Pulmonary artery endothelial cell (primary cell): ENCODE measurements at places on chromosomes 12 and 14.

DNA sequence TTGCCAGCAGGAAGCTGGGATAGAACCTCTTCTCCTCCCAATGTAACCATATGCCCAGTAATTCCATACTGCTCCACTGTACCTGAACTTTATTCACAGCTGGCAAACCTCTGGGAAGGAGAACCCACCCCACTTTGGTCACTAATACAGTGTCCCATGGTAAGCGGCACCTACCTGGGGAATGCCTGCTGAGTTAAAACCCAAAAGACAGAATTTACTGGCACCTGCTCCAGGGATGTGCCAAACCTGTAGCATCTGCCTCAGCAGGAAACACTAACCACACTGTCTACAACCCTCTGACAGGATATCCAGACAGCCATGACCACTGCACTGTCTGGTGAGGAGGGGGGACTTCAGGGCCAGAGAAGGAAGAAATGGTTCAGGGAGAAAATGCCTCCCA lies 26.6 kb downstream of the DDX24 start:
- no peak for DNase-seq

DNA sequence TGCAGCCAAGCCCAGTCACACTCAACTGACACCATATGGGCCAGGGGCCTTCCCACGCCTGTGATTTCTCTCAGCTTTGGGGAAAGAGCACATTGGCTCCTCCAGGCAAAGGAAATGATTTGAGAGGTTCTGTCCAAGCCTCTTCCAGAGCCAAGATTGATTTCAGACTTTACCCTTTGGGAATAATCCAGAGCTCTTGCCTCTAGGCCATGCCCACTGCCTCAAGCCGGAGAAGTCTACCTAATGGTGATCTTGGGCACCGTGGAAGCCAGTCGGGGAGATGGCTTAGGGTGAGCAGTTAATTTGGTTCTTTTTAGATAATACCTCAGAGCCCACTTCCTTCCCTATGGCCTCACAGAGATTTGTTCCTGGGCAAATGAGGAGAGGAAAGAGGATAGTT lies 45.0 kb upstream of the NUAK1 start:
- DNase-seq: no peak

DNA sequence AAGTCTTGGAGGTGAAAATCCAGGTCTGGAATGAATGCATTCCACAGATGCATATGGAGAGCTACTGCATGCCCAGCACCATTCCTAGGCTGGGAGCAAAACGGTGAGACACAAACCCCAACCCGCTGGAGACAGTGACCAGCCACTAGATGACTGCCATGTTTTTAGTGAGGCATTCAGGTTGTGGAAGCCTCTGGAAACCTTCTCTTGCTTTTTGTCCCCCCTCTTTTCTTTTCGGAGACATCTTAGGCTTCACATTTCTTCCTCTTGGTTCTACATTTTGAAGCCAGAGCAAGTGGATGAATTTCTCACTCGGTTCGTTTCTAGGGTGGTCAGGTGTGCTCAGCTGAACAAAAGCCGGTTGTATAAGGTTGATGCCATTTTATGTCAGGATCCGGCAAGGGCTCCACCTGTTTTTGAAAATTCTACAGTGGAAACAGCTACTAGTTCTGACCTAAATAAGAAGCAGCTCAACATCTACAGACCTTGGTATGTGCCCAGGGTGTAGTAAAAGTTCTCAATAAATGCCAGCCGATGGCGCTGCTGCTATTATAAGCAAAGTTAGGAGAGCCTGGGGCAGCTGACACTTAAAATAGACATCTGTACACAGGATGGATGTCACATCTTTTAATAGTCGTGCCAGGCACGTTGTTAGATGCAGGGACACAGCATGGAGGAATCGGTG lies 1.8 kb upstream of the ZNF839 start:
- DNase-seq: no peak

GRCh38 chr12:100061814-100062213 lies 77.1 kb upstream of the ANKS1B start:
- no peak for DNase-seq

DNA sequence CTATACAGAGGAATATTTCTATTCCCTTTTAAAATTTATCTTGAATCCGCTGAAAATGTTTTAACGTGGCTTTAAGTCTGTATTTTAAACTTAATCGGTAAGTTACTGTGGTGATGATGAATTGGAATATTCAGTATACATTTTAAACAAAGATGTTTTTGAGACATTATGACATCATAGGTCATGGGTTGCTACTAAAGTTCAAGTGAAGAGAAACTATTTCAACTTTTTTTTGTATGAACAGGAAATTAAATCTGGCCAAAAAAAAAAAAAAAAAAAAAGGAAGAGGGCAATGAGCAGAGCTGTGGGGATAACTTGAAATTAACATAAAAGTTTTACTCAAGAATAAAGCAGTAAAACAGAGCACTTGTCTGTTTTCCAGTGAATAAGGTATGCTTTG lies 109.0 kb downstream of the PLEKHA5 start:
- no peak for DNase-seq

- no peak for DNase-seq
These were observed 21.2 kb downstream of the DGLUCY start for GRCh38 chr14:91135039-91135438.

DNA sequence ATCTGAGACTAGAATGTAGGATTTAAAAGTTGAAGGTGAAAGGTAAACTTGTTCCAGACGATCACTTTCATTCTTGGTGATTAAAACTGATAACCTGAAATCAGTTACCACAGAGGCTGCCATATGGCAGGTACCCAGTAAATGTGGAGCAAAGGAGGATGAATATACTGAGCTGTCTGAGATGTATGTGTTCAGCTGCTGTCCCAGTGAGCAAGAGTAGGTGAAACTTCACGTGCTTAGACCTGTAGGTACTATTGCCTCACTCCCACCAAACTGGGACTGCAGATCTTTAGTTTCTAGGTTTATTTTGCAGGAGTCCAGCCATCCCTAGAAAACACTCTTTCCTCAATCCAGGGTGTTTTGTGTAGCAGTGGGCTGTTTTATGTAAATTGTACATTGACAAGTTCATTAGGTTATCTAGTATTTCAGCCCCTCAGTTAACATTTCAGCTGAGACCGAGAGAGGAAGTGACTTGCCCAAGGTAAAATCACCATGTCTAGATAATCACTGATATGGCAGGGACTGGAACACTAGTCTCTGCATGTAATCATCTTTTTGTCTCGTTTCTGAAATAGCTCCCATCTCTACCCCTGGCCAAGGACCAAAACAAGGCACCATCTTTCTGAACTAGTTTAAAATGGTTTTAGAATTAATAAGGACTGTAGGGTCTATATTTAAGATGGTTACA lies 62.7 kb downstream of the ATG14 start:
- no peak for DNase-seq

DNA sequence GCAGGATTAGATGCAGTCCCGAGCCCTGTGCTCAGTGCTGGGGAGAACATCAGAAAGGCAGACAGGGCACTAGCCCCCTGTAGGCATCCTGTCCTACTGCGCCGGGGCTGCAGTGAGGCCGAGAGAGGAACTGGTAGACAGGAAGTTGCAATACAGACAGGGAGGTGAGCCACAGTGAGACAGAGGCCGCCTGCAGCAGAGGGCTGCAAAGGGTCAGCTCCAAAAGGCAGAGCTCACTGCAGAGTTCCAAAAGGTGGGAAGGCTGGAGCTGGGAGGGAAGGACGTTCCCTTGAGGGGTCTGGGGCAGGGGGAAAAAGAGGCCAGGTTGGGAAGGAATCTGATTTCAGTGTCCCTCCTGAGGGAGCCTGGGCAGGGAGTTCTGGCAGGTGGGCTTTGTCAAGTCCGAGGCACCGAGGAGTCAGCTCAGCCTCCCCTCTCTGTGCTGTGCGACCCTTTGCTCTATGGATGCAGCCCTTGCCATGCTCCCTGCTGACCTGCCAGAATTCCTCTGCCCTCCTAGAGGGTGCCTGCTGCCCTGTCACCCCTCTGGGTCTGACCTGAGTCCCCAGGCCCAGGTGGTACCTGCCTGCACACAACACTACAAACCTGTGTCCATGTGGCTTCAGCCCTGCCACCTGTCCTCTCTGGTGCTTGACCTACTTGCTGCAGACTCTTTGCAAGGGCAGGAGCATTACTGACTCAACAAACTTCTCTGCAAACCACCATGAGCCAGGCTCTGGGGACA lies 63.5 kb downstream of the PRMT8 start:
- DNase-seq: no peak

- no peak for DNase-seq
These were observed 138.7 kb downstream of the ETV6 start for GRCh38 chr12:11787933-11788849.

GRCh38 chr12:11905534-11905933 lies 165.2 kb upstream of the BCL2L14 start:
- no peak for DNase-seq

DNA sequence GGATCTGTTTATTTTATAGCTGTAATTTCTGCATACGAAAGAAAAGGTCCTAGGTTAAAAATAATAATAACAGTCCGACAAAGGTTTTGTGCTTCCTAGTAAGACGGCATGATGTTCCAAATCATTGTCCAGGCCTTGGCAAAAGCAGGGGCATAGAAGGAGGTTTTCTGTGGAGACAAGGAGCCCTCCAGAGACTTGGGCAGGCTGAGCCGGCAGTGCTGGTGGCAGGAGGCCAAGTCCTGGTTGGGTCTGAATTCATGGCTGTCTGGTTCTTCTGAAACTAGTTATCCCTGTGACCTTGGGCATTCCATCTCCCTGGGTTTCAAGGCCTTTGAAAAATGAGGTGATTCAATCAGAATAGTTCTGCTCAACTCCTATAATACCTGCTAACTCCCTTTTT lies 44.0 kb downstream of the KCNK13 start:
- no peak for DNase-seq

DNA sequence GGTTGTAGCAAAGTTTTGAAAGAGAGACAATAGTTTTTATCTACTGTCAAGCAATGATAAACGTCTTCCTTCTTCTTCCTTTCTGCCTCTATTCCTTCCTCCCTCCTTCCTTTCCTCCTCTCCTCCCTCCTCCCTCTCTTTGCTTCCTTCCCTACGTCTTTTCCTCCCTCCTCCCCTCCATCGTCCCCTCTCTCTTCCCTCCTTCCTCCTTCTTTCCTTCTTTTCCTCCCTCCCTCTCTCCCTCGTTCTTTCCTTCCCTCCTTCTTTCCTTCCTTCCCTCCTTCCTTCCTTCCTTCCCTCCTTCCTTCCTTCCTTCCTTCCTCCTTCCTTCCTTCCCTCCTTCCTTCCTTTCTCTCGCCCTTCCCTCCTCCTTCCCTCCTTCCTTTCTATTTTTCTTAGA lies 82.8 kb upstream of the KCNA1 start:
- no peak for DNase-seq

GRCh38 chr14:58656671-58657411 lies 19.1 kb downstream of the DACT1 start:
- no peak for DNase-seq

GRCh38 chr12:116080415-116080814 lies 197.1 kb downstream of the MED13L start:
- no peak for DNase-seq

- DNase-seq: no peak
These were observed 180.2 kb downstream of the ACSS3 start for GRCh38 chr12:81257947-81258551.

DNA sequence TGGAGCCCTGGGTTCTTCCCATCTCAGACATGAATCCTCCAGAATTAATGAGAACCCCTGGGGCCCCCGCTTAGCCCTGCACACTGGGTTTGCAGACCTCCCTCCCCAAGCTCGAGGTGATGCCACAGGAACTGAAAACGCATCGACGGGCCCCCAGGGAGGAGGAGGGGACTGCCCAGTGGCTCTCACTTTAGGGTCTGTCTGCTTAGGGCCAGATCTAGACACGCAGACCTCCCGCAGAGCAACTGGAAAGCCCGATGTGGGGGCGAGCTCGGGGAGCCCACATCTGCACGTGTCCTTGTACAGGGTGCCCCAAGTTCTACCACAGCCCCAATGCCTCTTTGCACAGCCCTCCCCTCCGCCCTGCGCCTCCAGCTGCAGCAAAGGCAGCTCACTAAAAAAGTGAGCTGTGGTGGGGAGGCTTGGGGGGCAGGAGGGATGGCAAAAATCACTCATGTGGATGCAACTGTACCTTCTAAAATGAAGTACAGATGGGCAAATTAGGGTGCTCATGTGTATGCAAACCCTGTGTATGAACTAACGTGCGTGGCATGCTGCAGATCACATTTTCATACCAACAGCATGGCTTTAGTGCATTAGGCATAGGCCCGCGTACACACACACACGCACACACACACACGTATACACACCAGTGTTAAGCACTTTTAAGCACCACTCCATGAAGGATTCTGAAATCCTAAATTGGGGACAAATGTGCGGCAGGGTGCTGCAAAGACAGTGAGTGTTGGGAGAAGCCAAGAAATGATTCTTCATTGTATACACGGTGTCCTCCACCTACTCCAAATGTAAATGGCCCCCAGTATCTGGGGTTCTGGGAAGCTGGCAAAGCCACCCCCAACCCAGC lies 99.9 kb upstream of the MAP1LC3B2 start:
- DNase-seq: no peak

DNA sequence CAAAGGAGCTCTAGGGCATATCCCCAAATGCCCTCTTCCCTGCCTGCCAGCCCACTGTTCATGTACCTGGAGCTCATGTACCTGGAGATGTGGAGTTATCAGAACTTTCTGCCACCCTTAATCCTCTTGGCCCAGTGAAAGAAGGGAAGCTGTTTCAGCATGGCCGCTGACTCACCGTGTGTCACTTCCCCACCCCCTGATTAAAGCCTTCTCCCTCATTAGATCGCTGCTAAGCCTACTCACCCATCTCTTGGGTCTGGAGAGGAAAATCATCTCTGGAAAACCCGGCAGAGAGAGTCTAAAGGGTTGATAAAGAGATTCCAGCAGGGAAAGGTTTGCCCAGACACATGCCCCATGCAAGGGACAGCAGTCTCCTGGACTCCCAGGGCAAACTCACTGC lies 4.5 kb upstream of the LTBP2 start:
- DNase-seq: peak; percentile 61

DNA sequence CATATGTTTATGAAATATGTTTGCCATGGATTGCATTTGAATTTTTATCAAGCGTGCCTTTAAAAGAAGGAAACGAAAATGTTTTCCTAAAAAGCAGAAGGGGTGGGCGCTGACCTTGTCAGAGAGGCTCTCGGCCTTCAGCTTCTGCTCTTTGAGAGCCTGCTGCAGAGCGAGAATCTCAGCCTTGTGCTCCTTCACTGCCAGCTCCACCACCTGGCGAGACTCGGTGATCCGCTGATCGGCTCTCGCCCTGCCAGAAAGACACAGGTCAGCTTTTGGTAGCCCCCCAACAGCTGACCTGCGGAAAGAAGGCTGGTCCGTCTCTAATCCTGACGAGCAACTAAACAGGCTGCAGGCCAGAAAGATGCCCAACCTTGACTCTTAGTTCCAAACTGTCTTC lies 62.4 kb downstream of the PRKAB1 start:
- DNase-seq: no peak
